Stimulated activated CD8-positive, alpha-beta memory T cell treated with anti-CD3 and anti-CD28 coated beads, Interleukin-4, amount 100 ng/mL, for 1 hour (primary cell): ENCODE measurements at places on chromosomes 5 and 9.

DNA sequence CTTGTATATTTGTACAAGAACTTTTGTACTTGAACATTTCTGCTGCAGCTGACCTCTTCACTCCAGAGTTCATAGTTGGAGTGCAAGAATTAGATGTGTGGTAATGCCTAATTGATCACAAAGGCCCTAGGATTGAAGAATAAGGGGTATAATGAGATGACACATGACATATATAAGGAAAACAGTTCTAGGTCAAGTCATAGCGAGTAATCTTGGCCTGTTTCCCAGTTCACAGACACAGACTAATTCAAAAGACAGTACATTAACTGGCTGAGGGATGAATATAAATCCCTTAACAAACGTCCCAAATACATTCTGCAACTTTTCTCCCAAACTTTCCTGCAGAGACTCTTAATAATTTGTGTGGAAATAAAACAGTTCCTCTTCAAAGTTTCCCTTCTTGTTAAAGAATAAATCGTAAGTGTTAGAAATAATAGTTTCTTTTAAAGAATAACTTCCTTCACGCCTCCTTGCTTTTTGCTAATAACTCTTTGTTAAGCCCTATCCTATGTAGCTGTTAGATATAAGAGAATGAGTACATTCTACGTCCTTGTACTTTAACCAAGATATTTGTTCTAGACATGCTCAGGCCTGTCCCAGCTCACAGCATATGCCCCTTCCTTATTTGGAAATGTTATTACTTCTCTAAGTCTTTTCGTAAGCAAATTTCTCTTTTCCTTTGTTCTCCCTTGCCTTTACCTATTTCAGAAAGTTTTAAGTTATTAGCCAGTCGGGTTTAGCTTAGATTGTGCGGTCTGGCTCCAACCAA, 556.4 kb upstream of the CTNND2 start:
- no peak for DNase-seq

GRCh38 chr5:96288845-96289185, 144.2 kb downstream of the PCSK1 start:
- DNase-seq: no peak

GRCh38 chr9:14466828-14467227, 152.9 kb upstream of the NFIB start:
- no peak for DNase-seq

DNA sequence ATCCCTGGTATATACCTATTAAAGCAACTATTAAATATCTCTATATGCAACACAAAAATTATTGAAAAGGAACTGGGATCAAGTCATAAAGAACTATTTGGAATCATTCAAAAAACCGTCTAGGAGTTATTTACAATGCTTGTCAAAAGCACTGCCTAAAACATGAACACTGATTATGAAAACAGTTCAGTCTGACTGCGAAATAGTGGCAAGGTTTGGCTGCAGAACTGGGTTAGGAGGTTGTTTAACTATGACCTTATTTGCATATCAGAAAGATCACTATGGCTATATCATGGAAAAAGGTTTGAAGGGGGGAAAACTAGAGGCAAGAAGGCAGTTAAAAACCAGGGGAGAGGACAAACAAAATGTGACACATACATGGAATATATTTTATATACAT, 12.0 kb downstream of the FBXW2 start:
- DNase-seq: no peak

DNA sequence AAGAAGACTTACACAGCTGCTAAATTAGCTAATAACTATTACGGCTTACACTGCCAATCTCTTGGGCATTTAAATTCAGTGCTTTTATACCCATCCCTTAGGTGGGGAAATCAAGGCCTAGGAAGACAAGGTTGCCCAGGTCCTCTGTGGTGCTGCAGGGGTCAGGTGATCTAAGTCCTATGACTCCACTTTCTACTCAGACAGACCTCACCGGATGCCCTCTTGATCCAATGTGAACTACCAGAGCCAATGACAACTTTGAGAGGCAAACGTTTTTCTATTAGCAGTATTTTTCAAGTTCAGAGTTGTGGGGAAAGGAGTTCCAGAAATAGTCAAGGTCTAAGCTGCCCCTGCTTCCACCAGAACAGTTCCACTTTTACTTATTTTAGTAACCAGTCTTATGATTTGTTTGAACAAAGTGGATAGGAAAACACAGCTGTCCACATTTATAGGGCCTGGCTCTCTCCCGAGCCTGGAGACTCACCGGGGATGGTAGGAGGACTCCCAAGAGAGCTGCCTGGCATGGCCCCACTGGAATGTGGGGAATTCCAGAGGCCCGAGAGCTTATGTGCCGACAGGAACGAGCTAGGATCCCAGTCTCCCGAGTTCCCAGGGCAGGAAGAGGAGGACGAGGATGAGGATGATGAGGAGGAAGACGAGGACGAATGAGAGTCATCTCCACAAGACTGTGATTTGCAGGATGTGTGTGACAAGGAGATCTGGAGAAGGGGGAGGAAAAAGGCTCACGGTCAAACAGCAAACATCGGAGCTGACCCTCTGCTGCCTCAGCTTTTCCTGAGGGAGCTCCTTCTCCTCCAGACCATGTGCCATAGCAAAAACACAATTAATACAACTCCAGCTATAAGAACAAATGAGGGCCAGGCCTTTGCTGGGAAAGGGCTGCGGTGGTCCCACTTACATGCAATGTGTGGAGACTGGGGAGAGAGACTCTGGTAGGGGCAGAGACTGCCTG, 16.7 kb downstream of the FAM193B start:
- no peak for DNase-seq

GRCh38 chr9:87276851-87277261, 220.8 kb upstream of the DAPK1 start:
- DNase-seq: no peak

- no peak for DNase-seq
Measured at GRCh38 chr5:133658327-133658726, 46.0 kb upstream of the FSTL4 start.

DNA sequence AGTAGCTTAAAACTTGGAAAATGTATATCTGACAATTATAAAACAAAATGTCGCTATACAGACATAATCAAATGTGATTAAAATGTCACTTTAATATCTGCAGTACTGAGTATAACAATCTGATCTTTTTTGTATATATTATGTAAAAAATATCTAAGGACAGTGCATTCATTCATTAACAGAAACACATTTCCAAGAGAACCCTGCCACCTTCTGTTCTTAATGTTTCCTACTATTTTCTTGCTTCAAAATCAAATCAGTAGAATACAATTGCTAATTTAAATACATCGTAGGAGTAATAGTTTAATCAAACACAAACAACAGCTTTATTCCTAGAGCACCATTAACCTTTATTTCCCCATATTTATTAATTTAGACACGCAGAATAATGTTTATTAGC, 142.6 kb upstream of the ST8SIA4 start:
- DNase-seq: no peak

DNA sequence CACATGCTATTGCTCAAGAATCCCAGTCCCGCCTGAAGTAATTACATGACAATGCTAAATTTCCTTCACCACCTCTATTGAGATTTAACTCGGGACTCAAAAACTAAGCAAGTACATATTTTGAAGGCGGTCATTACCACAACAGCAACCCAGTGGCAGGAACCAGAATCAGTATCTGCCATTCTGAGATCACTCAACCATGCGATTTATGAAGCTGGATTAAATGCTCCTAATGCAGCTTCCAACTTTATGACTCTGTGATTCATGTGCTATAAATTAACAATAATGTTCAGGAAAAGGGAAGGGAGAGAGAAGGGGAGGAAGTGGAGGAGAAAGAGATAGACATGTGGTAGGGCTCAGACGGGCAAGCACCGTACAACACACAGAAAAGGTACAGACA, 194.7 kb downstream of the DNAH5 start:
- no peak for DNase-seq

DNA sequence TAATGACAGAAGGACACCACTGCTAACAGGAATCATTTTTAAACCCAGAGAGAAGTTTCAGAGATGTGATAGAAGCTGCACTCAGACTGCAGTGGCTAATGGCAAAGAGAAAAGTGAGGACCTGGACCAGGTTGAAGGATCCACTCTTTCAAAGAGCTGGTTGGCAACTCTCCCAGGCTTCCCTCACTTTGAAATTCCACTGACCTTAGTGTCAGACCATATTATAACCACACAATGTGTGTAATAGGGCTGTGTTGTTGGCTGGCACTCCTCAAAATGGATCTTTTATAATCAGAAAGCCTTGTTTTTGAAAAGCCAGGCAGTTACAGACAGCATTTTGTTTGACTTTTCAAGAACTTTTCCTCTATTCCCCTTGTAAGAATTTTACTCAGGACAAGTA, 280.7 kb downstream of the PRELID2 start:
- DNase-seq: no peak

DNA sequence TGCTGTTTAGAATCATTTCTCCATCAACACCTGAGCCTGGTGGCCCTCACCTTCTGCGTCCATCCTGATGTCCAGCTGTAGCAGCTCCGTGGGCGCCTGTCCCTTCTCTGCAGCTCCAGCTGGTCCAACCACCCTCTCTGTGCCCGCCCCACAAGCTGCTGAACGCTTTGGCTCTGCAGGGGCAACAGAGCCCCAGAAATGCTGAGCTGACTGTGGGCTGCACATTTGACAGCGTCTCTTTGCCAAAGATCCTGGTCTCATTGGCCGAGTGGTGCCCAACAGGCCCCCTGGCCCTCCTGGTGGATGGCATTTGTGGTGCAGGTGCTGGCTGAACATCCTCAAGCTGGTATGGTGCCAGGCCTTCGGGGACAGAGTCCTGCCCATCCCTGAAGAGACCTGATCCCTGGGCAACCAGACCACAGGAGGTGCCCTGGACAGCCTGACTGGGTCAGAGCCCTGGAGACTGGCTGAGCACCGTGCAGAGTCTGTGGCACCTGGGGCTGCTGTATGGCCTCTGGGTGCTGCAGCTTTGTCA, 25.3 kb upstream of the CEP72 start:
- DNase-seq: no peak

- no peak for DNase-seq
Measured at GRCh38 chr9:137955224-137955570, 77.6 kb downstream of the CACNA1B start.

DNA sequence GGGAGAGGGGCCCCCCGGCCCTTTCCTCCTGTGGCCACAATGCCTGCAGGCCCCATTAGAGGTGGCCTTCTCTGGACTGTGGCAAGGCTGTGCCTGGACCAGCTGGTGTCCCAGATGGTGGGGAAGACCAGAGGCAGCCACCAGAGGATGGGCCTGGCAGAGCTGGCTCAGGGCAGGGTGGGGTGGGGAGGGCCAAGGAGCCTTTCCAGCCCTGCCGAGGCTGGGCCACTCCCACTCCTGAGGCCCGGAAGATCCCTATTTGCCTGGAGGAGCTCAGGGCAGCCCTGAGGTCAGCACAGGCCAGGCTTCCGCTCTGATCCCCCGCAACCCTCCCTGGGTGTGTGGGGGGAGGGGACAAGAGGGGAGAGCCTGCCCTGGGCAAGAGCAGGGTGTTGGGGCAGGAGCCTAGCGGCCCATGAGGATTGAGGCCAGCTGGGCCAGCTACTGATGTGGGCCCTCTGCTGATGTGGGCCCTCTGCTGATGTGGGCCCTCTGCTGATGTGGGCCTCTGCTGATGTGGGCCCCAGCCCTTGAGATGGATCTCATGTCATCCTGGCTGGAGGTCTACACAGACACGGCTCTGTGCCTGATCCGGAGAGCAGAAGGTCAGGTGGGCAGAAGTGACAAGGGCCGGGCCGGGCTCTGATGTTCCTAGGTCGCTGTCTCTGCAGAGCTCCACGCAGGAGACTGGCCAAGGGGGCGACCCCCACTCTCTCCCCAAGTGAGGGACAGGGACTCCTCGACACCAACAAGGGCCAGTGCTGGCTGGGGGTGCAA, 6.0 kb downstream of the MRPS2 start:
- no peak for DNase-seq

DNA sequence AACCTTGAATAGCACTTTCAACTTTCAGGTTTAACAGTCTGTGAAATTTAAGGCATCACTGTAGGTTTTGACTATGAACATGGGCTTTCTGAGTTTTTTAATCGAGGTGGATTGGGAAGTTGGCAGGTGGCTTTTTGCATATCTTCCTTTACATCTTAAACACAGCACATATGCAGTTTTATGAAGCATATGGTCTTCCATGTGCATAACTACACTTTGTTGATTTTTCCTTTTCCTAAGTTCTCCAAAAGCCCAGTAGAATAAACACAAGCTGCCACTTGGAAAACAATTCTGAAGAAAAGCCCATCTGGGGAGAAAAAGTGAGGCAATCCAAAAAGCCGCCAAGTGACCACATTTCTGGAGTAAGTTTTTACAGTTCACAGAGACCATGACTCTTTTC, 236.5 kb upstream of the IL12B start:
- no peak for DNase-seq

GRCh38 chr5:176536902-176537553, at the start of gene RNF44:
Gene RNF44, minus strand, starts transcription at chr5:176537402. Its CDS starts 4,930 bp downstream, at chr5:176532472.
- peak; percentile 98 for DNase-seq

DNA sequence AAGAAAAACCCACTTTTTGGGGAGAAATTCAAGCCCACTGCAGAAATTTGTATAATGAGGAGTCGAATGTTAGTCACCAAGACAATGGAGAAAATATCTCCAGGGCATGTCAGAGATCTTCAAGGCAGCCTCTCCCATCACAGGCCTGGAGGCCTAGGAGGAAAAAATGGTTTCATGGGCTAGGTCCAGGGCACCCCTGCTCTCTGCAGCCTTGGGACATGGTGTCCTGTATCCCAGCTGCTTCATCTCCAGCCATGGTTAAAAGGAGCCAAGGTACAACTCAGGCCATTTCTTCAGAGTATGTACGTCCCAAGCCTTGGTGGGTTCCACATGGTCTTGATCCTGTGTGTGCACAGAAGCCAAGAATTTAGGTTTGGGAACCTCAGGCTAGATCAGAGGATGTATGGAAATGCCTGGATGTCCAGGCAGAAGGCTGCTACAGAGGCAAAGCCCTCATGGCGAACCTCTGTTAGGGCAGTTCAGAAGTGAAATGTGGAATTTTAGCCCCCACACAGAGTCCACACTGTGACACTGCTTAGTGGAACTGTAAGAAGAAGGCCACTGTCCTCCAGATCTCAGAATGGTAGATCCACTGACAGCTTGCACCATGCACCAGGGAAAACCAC, 561.4 kb downstream of the ISL1 start:
- no peak for DNase-seq

GRCh38 chr5:139575751-139576150, 14.6 kb downstream of the UBE2D2 start:
- no peak for DNase-seq

GRCh38 chr5:168553377-168554130, 24.4 kb downstream of the FBLL1 start:
- DNase-seq: no peak

DNA sequence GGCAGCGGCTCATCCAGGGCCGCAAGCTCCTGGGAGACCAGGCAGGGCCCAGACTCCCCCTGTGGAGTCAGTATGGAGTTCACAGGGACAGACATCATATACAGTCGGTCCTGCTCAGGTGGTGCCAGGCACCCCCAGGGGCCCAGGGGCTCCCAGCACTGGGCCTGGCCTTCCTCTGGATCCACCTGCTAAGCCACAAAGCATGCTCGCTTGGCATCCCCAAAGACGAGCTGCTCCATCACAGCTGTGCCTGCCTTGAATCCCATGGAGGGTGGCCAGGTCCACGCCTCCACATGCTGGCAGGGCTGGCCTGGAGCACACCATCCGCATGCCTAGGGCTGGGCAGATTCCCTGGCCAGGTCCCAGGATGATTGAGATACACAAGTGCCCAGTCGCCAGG, 4.6 kb downstream of the BICD2 start:
- no peak for DNase-seq
